ENCODE measurements at places on chromosomes 7 and 10.

DNA sequence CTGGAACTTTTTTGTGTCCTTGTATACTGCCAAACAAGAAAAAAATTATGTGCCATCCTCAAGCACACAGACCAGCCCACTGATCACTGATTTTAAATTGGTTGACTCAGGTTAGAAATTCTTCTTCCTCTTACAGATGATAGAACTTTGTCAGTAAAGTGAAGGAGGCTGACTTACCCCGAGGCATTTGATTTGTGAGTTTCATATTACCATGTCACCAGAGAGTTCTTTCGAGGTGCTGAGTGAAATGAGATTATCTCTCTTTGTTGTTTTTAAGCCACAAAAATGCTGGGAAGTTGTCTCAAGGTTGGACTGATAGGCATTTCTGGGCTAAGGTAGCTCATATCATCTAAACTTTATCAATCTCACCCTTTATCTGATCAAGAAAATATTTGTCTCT is 78.8 kb upstream of the FAM180A start:
- DNase-seq: no peak

DNA sequence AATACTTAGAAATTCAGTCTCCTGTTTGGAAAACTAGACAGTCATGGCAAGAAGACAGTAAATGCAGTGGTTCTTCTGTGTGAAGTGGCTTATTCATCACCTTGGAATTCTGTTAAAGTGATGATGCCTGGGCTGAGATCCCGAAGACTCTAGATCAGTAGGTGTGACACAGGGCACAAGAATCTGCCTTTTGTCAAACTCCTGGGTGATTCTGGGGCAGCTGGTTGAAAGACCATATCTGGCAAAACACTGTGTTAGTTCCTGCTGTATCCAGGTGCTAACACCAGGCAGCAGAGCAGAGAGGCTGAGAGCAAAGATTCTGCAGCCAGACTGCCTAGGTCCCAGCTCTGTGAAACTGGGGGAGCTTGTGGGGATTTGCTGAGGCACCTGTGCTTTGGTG is 26.5 kb downstream of the MRC1 start:
- DNase-seq: no peak

DNA sequence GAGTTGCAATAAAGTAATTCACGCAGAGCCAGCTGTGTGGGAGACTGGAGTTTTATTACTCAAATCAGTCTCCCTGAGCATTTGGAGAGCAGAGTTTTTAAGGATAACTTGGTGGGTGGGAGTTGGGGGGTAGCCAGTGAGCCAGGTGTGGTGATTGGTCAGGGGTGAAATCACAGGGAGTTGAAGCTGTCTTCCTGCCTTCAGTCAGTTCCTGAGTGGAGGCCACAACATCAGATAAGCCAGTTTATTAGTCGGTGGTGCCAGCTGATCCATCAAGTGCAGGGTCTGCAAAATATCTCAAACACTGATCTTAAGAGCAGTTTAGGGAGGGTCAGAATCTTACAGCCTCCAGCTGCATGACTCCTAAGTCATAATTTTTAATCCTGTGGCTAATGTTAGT is 3.3 kb upstream of the CYP51A1 start:
- no peak for DNase-seq

GRCh38 chr7:33212144-33212543 is 82.8 kb downstream of the BBS9 start:
- DNase-seq: no peak

GRCh38 chr7:73827567-73828106 is 3.2 kb upstream of the CLDN4 start:
- no peak for DNase-seq

GRCh38 chr10:42618424-42618823 is 19.9 kb downstream of the ZNF33B start:
- no peak for DNase-seq

DNA sequence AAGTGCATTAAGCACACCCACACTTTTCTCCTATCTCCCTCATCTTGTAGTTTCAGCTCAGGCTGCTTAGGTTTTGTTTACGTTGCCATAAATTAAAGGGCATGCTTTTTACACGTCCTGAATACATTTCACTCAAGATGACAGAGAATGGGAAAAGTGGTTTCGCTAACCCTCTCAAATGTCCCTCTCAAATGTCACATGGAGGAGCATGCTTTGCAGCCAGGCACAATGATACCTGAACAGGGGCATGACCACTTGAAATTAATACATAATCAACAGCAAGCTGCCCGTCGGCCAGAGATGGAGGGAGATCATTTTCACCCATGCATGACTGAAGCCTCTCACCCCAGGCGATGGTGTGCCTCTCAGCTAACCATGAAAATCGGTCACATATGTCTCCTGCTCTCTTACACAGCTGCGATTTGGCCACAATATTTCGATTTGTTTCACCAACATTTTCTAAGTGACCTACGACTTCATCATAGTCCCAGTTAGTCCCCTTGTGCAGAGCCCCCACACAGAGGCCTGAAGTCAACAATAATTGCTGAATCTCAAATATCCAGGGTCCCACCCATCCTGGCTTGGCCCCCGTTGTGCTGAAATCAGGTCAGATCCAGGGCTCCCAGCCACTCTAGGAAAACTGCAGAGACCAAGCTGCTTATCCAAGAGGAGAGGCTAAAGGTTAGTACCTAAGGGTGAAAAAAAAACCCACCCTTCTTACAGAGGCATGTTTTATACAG is 373.9 kb upstream of the NFE2L3 start:
- no peak for DNase-seq

- DNase-seq: no peak
Measured at GRCh38 chr10:49001402-49001801, 61.8 kb upstream of the LRRC18 start.

GRCh38 chr7:81810476-81811155 is 40.8 kb upstream of the HGF start:
- no peak for DNase-seq

GRCh38 chr10:47406870-47407691 is 23.0 kb upstream of the ZNF488 start:
- DNase-seq: no peak

DNA sequence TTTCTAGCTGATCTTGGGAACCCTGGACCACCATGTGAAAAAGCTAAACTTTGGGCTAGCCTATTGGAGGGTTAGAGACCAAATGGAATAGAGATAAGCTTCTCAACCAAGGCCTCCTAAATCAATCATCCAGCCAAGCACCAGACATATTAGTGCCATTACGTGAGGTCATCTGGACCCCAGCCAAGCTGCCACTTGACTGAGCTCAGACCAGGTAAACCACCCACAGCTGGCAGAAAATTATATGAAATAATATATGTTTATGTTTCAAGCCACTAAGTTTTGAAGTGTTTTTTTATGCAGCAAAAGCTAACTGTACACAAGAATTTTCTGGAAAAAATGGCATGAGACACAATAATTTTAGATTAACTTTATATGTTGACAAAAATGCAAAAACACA is 82.6 kb upstream of the PCGF5 start:
- no peak for DNase-seq

DNA sequence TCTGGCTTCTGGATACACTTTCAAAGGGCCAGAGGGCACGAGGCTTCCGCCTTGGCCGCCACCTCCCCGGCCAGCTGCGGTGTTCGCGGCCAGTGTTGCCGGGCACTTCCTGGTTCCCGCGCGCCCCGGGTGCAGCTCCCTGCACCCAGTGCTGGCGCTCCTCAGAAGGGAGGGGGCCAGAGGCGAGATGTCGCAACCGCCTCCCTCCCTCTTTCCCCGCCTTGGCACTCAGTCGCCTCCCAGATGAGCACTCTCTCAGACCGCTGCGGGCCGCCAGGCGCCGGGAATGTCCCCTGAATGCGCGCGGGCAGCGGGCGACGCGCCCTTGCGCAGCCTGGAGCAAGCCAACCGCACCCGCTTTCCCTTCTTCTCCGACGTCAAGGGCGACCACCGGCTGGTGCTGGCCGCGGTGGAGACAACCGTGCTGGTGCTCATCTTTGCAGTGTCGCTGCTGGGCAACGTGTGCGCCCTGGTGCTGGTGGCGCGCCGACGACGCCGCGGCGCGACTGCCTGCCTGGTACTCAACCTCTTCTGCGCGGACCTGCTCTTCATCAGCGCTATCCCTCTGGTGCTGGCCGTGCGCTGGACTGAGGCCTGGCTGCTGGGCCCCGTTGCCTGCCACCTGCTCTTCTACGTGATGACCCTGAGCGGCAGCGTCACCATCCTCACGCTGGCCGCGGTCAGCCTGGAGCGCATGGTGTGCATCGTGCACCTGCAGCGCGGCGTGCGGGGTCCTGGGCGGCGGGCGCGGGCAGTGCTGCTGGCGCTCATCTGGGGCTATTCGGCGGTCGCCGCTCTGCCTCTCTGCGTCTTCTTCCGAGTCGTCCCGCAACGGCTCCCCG is at the start of gene FFAR4:
Gene FFAR4 (plus strand): TSS at position 231 of the 842 bp plus-strand sequence. CDS start 56 bp downstream, at position 287.
- DNase-seq: no peak

DNA sequence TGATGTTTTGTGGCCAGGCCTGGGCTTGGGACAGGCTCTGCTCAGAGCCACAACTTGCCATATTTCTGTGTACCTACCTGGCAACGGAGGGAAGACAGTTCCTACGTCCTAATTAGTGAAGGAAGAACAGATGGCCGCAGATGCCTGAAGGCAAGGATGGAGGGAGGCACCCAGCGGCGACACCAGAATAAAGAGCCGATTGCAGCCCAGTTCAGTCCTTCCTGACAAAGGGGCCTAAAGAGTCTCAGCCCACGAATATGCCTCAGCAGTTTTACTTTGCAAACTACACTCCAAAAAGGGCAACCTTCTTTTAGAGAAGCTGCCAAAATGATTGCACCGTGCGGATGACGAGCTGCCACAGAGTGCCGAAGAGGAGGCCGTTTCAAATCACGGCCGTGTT is 585.8 kb downstream of the GLRX3 start:
- DNase-seq: no peak

DNA sequence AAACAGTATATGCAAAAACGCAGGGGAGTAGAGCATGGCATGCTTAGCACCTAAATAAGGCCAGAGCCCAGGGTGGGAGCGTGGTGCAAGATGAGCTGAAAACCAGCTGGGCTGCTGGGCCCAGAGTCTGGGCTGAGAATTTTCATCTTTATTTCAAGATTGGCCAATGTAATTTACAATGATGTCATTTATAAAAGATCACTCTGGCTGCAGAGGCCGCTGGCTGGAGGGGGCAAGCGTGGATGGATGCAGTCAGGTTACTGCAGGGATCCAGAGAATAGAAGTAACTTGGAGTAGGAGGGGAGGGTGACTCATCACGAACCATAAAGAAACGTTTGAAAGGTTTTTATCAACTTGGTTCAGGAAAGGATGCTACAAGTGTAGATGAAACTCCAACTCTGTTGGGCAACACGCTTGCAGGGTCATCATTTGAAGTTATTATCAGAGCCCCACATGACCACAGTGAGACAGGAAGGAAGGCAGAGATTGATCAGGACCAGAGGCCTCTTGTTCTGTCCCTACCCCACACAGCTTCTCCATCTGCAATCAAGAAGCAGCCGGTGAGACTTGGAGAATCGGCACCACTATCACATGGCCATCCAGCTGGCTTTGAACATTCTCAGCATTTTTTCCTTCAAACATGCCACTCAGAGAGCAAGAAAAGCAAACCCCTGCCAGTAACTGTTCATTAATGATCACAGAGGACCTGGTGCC is 49.2 kb downstream of the ODAD2 start:
- DNase-seq: no peak

DNA sequence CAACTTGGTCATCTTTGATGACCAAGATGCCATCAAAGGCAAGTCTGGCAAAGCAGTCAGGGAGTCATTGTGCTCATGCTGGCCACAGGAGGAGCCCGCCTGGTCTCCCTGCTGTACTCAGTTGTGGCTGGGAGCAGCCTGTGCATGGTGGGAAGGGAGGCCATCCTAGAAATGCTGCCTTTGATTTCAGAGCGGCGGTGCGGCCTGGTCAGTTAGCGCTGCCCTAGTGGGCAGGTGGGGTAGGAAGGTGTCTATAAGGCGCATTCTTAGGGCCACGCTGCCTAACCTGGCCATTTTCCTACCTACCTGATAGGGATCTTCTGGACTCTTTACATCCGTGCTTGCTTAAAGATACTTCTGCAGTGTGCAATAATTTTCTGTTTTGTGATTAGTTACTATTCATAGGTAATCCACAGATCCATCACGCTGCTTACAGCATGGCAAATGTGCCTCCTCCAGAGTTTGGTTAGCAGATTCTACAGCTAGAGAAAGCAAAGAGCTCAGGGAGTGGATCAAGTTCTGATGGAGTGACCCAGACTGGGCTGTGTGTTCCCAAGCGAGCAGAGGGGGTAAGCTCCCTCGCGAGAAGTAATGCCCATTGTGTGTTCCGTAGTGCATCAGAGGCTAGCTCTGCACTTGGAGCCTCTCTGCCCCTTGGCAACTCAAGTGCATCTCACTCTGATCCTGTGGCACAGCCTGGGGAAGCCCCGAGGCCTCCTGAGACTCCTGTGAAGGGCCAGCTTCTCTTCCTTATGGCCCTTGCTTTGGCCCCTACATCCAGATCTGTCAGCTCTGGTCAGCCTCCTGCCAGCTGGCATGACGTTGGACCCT is 970.1 kb upstream of the ZNF722 start:
- DNase-seq: no peak

DNA sequence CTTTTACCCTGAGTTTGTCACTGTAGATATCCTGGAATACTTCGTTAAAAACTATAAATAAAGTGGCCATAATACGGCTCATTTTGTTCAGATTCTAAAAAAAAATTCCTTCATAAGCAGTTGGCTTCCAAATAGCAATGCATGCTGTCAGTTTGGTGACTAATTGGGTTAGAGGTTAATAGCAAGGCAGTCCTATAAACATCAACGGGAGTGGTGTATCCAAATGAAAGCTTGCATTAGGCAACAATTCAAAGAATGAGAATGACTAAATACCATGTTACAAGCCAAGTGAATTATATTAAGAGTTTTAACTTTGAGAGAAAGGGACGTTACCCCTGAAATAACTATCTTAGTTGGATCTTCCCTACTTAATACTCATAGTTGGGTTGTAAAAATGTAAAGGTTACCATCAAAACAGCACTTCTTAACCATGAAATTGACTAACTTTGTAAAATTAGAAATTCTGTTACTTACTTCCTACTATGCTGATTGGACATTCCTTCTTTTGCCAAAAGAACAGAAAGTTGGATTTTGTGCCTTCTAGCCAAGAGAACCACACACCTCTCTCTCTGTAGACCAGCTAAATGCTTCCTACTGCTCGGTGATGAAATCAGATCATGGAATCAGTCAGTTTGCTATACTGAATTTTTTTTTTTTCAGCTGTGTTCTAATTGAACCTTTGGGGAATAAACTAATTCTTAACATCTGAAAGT is 98.0 kb downstream of the KAT6B start:
- DNase-seq: no peak

DNA sequence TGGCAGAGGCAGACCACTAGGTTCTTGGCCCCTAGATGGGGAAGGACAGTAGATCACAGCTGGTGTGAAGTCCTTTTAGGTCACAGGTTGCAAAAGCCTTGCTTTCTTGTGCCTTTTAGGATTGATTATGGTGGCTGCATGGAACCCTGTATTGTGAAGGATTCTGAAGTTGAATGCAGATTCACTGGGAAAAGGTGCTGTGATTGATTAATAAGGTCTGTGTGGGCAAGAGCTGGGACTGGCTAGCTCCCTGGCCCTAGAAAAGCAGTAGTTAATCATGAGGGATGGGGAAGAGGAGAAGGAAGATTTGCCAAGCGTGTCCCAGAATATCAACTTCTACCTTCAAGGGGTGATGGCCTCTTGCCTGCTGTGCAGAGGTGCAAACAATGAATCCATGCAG is 105.5 kb downstream of the CDH23 start:
- no peak for DNase-seq
